ENCODE measurements at places on chromosomes 4 and X. TPM values are rescaled to one million over a fixed set of nuclear protein-coding genes. Genes with fewer than 3 reads are reported as not detected.
A peak's percentile ranks its signal among the peaks of the same experiment; 100 is the strongest.

The DMP1 gene
- total RNA-seq: not detected

The HELT gene
- not detected for total RNA-seq

GRCh38 chr4:8050180-8050554, 108.4 kb downstream of the ABLIM2 start:
- H3K36me3 ChIP-seq: no peaks in the 10 kb centered on the region
- H3K4me3 ChIP-seq: no peak overlapping the region
- peak; percentile 46 for DNase-seq
- H3K27ac ChIP-seq: no peak overlapping the region
- H3K4me1 ChIP-seq: no peaks in the 10 kb centered on the region

DNA sequence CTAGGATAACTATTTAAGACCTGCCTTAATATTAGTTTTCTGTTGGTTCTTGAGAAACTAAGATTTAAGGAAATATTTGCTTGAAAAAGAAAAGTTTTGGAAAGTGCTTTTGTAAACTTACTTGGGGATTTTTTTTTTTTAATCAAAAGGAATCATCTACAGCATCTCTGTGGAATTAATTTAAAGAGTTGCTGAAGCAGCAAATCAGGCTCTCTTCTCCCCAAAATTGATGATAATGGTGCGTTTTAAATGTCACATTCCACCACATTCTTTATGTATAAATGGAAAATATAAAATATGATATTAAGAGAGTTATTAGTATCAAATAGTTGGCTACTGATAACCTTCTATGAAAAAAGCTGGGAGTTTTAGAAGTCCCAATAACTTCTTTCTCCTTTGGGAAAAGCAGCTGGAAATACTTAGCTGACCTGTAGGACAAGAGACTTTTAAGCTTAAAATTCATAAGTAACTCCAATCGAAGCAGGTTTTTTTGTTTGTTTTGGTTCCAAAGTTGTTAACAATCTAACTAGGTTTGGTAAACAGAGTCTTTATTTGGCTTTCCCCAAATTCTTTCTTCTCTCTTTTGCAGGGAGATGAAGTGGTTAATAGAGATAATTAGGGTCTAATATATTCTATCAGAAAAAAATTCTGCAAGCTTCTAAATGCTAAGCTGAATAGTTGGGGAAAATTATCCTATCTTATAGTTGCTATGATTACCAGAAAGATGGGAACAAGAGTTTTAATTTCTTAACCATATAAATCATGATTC, 4.4 kb downstream of the KLF3 start:
- H3K36me3 ChIP-seq: no peaks in the 10 kb centered on the region
- H3K27me3 ChIP-seq: no peaks in the 10 kb centered on the region
- no peak overlapping the region for H3K4me3 ChIP-seq
- peak; percentile 10 for DNase-seq
- H3K27ac ChIP-seq: peak overlapping the region; percentile 95

The SPP1 gene
- total RNA-seq: 16.2 TPM

The SMIM10L2A gene
- under 0.01 TPM for total RNA-seq

- no peaks in the 10 kb centered on the region for H3K27me3 ChIP-seq
- no peaks in the 10 kb centered on the region for H3K36me3 ChIP-seq
- no peak for DNase-seq
Measured at GRCh38 chr4:4633431-4633830, 91.6 kb upstream of the STX18 start.

DNA sequence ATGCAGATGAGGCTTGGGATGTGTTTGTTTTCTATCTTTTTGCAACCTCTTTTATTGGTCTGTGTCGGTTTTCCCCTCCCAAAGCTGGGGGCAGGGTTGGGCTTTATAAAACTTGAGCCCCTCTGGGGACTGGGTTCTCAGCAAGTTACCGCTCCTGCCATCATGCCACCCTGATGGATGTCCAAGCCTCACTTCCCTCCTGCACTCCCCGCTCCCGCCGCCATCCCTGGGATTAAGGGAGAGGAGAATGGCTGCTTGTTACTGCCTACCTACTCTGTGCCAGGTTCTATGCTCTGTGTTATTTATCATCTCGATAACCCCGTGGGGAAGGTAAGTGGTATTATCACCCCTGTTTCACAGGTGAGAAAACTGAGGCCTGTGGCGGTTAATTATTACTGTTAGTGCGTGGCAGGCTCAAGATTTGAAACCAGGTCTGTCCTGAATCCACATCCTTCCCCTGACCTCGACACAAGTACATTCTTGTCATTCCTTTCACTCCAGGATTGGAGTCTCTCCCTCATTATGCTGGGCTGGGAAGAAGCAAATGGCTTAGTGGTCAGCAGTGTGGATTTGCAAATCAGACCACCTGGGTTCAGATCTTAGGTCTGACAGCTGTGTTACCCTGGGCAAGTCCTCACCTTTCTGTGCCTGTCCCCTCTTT, 4.5 kb downstream of the UBA1 start:
- peak overlapping the region; percentile 24 for H3K27ac ChIP-seq
- no peaks in the 10 kb centered on the region for H3K27me3 ChIP-seq
- H3K4me1 ChIP-seq: peaks cover 43% of the 10 kb centered on the region
- peaks cover 52% of the 10 kb centered on the region for H3K36me3 ChIP-seq
- peak; percentile 37 for DNase-seq
- no peak overlapping the region for H3K4me3 ChIP-seq

The CASP6 gene
- total RNA-seq: 25.3 TPM

The YY2 gene
- 1.4 TPM for total RNA-seq

GRCh38 chr4:123943976-123944375, 547.4 kb downstream of the SPRY1 start:
- no peaks in the 10 kb centered on the region for H3K36me3 ChIP-seq
- no peak overlapping the region for H3K27ac ChIP-seq
- no peaks in the 10 kb centered on the region for H3K4me1 ChIP-seq
- no peak overlapping the region for H3K4me3 ChIP-seq
- H3K27me3 ChIP-seq: no peaks in the 10 kb centered on the region

DNA sequence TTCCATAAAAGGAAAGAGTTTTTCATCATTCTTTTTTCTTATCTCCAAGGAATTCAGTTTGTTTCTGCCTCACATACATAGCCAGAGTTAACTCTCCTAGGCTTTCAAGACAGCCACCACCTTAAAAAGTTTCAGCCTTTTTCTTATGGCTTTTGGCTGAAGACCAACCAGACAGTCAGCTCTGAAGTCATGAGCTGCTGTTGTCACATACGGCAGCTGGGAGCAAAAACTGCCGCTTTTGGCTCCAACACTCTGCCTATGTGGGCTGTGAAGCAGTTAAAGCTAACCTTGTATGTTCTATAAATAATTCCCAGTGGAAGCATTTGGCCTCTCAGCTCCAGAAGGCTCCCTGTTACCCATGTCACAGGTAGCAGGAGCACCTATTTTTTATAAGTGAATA, 104.1 kb downstream of the KLHL4 start:
- no peaks in the 10 kb centered on the region for H3K4me1 ChIP-seq
- no peak overlapping the region for H3K4me3 ChIP-seq
- DNase-seq: no peak
- H3K27me3 ChIP-seq: no peaks in the 10 kb centered on the region
- no peaks in the 10 kb centered on the region for H3K36me3 ChIP-seq

DNA sequence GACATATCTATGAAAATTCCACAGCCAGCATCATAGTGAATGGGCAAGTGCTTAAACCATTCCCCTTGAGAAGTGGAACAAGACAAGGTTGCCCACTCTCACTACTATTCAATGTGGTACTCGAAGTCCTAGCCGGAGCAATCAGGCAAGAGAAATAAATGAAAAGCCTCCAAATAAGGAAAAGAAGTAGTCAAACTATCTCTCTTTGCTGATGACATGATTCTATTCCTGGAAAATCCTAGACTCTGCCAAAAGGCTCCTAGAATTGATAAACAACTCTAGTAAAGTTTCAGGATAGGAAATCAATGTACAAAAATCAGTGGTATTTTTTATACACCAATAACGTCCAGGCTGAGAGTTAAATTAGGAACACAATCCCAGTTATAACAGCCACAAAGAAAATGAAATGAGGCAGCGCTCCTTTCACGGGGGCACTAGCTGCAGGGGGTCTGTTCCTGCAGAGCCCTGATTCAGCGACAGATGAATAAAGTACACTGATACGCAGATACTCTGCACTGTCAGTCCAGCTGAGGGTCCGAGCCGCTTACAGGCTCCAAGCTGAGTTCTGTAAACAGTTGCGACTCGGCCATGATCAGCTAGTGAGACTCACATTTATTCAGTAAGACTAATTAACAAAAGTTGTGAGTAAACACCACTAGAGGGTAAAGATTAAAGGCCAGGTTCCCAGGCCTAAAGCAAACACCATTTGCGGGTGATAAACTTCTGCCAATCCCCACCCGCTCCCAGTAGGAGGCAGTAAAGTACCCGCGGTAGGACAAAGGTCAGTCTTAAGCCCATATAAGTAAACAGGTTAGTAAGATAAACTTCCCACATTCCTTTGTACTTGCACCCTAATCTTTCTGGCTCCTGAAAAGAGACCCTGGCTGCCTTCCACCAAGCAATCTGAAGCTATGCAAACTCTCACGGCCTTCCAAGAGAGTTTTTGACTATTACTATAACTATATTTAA, 290.6 kb upstream of the GRID2 start:
- H3K4me3 ChIP-seq: no peak overlapping the region
- H3K4me1 ChIP-seq: no peaks in the 10 kb centered on the region
- H3K27ac ChIP-seq: no peak overlapping the region
- DNase-seq: no peak
- no peaks in the 10 kb centered on the region for H3K27me3 ChIP-seq
